ENCODE measurements at places on chromosomes 3 and 15. TPM values are rescaled to one million over a fixed set of nuclear protein-coding genes. Genes with fewer than 3 reads are reported as not detected.

DNA sequence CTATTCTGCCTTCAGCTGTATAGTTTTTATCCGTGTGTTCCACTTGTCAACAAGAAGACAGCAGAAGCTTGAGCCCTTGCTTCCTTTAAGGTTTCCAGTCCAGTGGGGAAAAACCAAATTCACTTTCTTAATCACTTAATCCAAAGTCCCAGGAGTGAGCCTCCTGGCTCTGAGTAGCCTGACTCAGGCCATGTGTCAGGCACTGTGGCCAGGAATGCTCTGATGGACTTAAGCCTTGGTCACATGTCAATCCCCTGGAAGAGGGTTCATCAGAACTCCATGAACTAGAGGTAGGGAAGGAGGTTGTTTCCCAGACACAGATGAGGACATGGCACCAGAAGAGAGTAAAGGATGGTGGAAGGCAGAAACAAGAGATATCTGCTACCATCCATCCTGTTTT, 8.8 kb downstream of the VIPR1 start:
- DNase-seq = no peak

GRCh38 chr3:152611905-152612304, 223.0 kb upstream of the P2RY1 start:
- no peak for DNase-seq

FBXO40 gene
- total RNA-seq = 182 TPM

GRCh38 chr15:58873267-58873666, 60.2 kb downstream of the SLTM start:
- DNase-seq = no peak

- DNase-seq = no peak
Observed at GRCh38 chr3:188280627-188281026, 126.7 kb downstream of the LPP start.

GRCh38 chr3:16148783-16149182, 25.7 kb upstream of the GALNT15 start:
- DNase-seq = no peak

DNA sequence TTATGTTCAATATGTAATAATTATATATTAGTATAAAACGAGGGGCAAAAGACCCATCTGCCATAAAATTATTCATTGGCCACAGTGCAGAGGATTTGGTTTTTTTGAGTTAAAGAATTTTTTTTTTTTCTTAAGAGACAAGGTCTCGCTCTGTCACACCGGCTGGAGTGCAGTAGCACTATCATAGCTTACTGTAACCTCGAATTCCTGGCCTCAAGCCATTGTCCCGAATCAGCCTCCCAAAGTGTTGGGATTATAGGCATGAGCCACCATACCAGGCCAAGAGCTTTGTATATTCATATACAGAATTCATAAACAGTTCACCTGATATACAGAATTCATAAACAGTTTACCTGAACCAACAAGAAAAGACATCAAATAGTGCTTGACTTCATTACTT, 20.2 kb upstream of the LRRFIP2 start:
- no peak for DNase-seq

DNA sequence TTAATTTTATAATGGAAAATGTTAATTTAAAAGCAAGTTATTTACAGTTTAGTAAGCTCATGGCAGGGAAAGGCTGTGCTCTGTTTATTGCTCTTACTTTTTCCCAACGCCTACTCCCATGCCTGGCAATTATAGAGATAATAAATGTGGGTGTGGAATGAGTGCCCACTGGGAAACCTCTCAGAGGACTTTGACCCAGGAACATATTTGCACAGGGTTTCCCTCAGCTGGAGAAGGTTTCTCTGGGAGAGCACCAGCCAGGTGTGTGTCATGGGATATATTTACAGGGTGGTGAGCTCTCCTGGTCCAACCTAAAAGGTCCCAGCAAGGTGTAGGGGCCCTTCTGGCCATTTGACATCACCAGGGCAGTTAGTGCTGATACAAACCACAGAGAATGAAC, 27.9 kb downstream of the ZNF710 start:
- DNase-seq = no peak

GRCh38 chr3:97778152-97778551, 13.6 kb downstream of the ARL6 start:
- DNase-seq = no peak

DNA sequence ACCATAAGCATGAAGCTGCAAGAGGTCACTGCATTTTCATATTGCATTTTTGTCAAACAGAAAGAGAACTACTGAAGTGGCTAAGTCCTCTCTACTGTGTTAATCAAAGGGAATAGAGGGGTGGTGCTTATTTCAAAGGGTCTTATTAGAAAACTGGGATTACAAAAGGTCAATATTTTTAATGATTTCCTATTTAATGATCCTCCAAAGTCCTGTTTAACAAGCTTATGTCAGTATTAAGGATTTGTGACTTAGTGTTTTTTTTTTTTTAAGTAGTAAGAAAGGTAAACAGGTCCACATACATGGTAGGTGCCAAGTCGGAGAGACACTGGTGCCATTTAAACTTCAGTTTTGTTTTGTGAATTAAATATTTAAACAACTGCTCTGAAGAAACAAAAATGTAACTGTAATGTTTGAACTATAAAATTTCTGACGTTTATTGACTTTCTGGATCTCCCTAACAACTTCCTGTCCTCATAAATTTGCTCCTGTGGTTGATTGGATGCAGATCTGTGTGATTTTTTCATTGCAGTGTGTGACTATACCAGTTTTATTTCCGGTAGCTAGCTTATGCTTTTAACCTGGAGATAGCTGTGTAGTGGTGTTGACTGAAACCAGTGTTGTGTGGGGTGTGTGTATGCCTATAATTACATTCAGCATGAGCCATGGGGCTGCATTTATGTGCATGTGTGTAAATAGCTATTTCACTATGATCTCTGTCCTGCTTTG, 8.6 kb upstream of the CACNA1D start:
- no peak for DNase-seq

DNA sequence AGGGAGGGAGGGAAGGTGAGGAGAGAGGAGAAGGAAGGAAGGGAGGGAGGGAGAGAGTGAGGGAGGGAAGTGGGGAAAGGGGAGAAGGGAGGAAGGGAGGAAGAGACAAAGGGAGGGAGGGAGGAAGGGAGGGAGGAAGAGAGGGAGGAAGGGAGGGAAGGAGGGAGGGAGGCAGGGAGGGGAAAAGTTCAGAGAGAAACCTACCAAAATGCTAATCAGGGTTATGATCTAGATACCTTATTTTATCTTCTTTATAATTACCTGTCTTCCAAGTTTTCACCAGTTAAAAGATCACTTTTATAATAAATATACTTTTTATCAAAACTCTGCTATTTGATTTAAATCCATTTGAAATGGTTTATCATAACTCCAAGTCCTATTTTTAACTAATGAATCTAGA, 44.4 kb downstream of the FAM174B start:
- no peak for DNase-seq

DNA sequence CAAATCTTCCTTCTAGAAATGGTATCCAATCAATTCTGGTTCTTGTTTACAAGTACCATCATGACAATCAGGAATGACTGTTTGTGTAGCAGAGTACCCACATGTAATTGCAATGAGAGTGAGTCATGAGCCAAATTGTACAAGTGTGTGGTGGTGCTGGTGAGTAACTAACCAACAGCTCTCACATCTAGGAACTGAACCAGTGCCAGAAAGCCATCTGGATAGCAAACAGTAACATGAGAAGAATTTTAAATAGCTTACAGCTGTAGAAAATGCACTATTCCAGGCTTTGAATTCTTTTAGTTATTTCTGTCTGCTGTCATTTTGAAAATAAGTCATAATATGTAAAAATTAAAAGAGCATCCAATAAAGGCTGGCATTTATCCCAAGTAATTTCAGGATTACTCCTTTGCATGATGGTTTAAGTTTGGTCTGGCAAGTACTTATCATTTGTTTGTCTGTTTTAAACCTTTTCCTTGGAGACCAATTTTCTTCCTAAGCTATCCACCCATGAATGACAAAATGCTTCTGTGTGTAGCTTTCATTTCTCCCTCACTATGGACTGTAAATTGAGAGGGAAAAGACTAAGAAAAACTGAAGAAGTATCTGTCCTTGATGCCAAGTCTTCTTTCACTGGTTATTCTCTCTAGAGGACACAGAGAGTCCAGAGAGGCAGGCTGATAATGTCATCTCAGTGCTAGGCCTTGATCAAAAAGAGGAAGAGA, 60.0 kb downstream of the PIK3CB start:
- no peak for DNase-seq

GRCh38 chr3:23594066-23594465, 211.7 kb upstream of the UBE2E1 start:
- DNase-seq = no peak

Measured in Right ventricle myocardium inferior (tissue), 1 donor.